ENCODE measurements at places on chromosomes 4 and X.

DNA sequence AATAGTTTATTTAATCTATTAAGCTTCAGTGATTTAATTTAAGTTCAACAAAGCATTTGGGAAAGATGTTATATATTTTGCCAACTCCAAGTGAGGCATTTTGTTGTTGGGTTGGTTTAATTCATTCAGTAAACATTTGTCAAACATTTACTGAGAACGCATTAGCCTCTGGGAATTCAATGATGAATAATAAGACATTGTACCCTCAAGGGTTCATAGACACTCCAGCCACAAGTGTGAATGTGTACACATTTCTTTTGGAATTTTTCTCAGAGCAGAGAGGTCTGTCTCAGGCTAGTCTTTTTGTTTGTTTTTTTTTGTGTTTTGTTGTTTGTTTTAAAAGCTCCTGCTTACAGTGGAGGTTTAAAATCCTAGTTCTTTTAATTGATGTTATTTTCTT is 203.9 kb downstream of the SOWAHB start:
- DNase-seq, result no peak

GRCh38 chr4:142660728-142661127 is 185.4 kb downstream of the INPP4B start:
- DNase-seq, result no peak

DNA sequence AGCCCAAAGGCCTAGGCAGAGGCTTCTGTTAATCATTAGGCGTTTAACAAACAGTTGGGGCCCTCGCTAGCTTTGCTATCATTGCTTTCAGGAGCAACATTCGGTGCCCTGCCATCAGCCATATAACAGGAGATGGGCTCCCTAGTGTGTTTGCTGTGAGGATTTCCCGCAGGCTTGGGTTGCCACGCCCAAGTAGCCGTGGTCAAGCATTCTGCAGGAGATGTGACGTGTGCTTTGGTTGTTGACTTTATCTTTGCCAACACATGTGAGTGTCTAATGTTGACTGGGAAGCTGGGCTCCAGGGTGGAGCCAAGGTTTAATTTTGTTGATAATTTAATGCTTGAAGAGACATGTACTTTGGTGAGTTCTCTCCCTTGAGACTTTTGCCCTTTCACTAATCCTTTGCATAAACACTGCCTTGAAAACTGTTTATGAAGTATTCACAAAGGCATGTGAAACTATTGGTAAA is 184.6 kb upstream of the KIT start:
- no peak for DNase-seq

GRCh38 chr4:89514811-89515210 is 207.2 kb upstream of the GPRIN3 start:
- no peak for DNase-seq

DNA sequence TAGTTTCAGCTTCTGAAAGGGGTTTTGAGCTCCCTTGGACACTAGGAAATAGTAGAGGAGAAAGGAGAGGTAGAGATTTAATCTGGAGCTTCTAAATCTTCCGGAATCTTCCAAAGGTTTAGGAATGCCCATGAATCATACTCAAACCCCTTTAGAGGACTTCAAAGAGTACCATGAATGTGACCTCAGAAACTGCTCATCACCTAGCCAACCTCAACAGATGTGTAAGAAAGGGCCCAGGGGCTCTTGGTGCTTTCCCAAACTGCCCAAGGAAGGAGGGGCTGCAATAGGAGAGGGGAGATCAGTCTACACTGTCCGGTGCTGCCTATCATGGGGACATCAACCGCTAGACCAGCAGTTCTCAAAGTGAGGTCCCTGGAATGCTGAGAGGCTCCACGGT is 109.1 kb downstream of the RBM47 start:
- DNase-seq, result no peak

GRCh38 chr4:26912810-26913209 is 52.2 kb downstream of the STIM2 start:
- no peak for DNase-seq

- DNase-seq, result no peak
Observed at GRCh38 chrX:100048156-100048555, 361.9 kb downstream of the PCDH19 start.

GRCh38 chr4:25320773-25321172 is 8.2 kb downstream of the ZCCHC4 start:
- no peak for DNase-seq

- DNase-seq, result no peak
Observed at GRCh38 chrX:134251241-134251640, 14.3 kb downstream of the CCDC160 start.

DNA sequence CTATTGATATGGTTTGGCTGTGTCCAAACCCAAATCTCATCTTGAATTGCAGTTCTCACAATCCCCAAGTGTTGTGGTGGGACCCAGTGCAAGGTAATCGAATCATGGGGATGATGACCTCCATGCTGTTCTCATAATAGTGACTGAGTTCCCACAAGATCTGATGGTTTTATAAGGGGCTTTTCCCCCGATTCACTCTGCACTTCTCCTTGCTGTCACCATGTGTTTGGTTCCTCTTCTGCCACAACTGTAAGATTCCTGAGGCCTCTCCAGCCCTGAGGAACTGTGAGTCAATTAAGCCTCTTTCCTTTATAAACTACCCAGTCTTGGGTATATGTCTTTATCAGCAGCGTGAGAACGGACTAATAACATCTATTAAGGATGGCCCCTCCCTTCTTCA is 68.8 kb downstream of the FBXW7 start:
- DNase-seq, result no peak

DNA sequence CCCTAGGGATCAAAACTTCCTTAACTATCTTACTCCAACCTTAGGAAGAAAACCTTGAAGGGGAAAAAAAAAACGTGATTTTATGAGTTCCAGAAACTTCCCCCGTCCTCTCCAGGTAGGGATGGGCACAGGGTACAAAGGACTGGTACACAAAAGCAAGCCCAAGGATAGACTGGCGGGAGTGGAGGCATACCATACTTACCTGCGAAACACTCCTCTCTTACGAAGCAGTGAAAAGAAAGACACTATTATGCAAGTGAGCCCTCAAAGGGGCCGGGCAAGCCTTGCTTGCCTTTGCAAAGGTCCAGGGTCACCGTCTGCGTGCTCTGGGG is 651 bp downstream of the TSPAN6 start:
- DNase-seq, result no peak

GRCh38 chr4:151646322-151646721 is 114.5 kb downstream of the GATB start:
- no peak for DNase-seq

GRCh38 chrX:139020801-139021200 is 309.3 kb upstream of the FGF13 start:
- DNase-seq, result no peak

DNA sequence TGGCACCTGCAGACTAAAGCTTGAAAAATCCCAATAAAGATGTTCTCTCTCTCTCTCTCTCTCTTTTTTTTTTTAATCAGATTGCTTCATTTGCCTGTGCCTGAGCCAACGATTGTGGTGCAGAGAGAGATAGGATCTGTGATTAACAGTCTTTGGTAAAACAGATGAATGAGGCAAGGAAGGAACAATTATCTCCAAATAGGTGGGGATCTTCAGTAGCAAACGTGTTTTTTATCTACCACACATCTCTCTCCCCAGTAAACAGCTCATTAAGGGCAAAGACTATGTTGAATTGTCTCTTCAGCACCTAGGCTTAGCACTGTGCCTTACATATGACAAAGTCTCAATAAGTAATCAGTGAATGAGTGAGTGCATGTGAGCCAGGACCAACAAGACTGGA is 96.3 kb downstream of the SMIM20 start:
- DNase-seq, result no peak

DNA sequence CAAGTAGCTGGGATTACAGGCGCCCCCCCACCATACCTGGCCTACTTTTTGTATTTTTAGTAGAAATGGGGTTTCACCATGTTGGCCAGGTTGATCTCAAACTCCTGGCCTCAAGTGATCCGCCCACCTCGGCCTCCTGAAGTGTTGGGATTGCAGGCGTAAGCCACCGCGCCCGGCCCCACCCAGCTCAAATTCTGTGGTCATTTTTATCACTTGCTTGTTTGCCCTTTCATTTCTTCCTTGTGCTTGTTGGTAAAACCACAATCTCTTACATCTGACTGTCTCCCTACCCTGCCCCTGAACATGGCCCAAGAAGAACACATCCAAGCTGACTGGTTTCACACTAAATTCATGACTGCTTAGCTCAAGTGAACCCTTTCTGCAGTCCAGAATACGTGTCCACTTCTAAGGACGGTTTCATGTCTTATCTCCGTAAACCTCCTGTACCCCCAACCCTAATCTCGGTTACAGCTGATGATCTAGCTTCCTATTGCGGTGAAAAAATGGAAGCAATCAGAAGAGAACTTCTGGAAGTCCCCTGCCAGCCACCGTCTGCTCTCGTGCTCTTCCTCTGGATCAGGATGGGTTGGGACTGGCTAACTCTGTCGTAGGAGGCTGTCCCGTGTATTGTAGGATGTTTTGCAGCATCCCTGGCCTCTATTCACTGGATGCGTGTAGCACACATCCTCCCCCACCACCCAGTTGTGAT is 5.4 kb upstream of the RS1 start:
- DNase-seq, result no peak

DNA sequence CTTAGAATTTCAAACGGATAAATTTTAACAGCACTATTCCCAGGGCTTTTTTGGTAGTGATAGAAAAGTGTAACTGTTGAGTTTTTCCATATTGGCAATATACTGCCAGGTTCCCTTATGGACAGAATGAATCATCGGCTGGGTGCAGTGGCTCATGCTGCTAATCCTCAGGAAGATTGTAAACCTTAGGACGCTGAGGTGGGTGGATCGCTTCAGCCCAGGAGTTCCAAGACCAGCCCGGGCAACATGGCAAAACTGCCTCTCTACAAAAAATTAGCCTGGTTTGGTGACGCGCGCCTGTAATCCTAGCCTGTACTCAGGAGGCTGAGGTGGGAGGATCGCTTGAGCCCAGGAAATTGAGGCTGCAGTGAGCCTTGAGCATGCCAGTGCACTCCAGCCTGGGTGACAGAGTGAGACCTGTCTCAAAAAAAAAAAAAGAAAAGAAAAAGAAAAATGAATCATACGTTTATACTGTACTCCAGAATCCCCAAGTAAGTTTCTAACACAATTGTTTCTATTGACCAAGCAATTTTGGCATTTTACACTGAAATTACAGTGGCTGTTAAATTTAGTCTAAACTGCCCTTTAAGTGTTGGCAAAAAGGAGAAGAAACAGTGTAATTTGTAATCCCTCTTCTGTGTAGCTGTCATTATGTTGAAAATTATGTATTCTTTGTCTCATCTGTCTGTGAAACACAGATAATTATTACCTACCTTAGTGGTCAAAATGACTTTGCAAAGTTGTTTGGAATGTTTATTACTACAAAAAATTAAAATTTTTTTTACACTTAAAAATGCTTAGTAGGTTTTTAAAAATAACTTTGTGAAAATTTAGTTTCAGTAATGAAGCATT is 1.8 kb downstream of the SLC30A9 start:
- DNase-seq, result no peak

- DNase-seq, result peak; percentile 57
Observed at GRCh38 chrX:74536152-74536831, 78.1 kb downstream of the RLIM start.

- DNase-seq, result no peak
Observed at GRCh38 chr4:62015043-62015739, 815.1 kb downstream of the ADGRL3 start.

Data from GM12892 (cell line).